CD4-positive, alpha-beta T cell treated with Interleukin-4 for 1 hour (primary cell): ENCODE measurements at places on chromosomes 3 and 15.

DNA sequence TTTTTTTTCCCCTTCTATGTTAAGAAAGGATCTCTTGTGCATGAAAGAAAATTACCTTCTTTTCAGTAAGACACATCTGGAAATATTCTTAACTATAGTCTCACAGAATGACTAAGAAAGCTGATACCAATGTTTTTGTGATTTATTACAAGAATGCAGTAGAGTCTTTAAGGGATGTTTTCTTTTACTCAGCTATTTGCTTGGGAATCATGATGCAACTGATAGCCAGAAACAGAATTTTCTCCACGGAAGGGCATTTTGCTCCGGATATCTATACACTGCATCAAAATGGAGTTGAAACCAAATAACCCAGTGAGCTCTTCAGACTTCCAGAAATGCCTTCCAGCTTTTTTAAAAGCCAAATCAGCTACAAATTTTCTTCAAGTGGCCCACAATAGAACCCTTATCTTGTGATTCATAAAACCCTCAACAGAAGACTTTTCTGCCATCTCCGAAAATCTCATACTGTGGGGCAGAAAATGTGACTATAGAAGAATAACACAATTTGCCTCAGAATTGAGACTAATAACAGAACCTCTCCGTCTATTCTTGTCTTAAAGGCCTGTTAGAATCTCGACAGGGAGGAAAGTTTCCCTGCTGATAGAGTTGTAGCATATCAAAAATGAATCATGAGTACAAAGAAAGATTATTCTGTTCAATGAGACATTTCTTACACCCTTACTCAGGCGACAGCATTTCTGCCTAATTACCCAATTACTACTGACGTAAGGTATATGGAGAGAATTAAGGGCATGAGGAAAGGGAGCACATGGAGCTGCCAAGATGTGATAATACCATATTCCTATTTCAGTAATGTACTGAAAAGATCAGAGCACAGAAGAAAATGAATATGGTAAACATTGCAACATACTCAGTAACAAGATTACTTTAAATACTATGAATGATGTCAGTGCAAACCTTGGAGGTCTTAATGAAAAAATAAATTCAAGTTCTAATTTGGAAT lies 900.1 kb downstream of the ROBO1 start:
- DNase-seq, result no peak

DNA sequence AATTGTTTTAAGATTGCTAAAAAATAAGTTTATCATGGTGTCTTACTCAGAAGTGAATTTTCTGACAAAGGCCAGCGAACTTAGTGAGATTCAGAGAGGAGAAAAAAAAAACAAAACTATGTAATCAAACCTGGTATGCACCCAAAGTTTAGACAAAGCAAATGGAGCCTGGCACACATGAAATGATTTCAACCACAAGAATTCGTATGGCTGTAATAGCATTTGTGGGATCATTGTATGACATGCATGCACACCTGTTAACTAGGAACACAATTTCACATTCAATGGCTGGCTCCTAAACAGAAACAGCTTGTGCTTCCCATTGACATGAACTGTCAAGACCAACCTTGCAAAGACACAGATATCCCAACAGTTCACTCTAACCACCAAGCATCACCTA lies 94.6 kb downstream of the ZIC4 start:
- no peak for DNase-seq

GRCh38 chr3:126126286-126126685 lies 42.4 kb upstream of the SLC41A3 start:
- no peak for DNase-seq

DNA sequence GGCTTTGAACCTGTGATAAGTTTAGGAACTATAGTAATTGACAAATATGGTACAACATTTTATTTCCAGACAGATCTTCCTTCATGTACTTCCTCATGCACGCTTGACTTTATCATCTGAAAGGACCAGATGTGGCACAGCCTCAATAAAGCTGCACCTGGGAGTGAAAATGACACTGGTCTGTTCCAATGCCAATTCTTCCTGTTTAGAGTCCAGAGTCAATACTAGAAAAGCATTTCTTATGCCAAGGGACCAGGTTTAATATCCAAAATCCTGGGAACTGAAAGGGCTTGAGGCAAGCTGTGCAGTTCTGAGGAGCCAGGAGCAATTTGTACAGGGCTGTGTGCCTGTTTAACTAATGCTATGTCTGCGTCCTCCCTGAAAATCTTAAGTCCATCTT lies 15.3 kb downstream of the DPH6 start:
- no peak for DNase-seq

DNA sequence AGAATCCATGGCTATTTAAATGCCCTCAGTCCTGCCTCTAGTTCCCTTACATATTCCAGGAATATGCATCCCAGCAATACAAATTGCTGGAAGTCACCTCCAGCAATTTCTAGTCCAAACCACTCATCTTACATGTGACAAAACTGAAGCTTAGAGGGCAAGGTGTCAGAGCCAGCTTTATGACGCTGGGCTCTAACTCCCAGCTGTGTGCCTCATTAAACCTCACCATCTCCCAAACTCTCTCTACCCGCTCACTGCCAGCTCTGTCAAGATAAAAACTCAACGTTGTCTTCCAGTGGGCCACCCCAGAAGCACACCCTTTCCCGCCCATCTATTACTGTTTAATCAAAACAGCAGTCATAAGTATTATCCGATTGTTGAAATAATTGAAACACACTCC lies 7.9 kb downstream of the TNIK start:
- DNase-seq, result no peak

- no peak for DNase-seq
Measured at GRCh38 chr3:148030975-148031374, 621.8 kb downstream of the ZIC1 start.

DNA sequence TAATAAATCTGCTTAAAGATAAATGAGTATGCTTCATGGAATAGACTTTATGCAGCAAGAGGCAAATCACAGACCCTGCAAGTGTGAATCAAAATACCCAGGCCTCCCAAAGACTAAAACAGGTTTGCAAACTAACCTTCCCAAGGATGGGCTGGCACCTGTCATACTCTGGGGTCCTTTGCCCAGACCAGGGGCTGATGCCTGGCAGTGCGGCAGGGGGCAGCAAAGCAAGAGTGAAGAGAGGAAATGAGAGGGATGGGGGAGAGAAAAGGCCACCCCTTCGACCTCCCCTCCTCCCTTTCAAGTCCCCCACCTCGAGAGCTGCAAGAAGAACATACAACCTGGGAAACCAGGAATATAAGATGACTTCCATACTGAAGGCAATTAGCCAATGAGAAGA lies 31.8 kb downstream of the XXYLT1 start:
- DNase-seq, result no peak

DNA sequence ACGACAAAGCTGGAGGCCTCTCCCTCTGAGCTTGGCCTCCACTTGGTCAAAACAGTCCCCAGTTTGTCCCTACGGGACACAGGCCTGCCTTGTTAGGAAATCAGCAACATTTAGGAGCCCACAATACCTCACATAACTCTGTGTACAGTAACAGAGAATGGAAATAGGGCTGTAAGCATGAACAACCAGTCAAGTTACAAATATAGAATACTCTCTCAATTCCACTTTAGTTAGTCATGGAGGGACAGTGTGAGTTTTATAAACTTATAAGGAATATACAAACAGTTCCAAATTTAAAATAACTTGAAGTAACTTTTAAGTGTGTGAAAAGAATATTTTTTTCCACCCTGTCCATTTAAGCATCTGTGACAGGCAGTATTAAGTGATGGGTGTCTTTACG lies 129.4 kb downstream of the PGPEP1L start:
- no peak for DNase-seq

- no peak for DNase-seq
Measured at GRCh38 chr3:64188810-64189560, 36.3 kb downstream of the PRICKLE2 start.

DNA sequence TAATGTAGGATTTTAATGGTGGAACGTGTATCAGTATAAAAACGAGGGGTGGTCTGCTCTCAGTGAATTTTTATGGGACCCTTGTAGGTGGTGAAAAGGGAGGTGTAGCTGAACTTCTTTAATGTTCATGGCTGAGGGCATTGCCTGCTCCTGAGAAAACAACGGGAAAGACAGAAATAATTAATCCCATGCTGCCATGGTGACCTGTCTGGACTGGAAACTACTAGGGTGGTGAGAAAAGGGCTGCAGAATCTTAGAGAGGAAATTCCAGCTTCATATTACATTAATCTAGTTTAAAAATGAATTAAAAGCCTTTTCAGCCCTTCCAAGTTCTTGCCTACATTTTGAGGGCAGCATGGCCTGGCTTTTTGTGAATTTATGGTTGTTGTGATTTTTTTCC lies 47.6 kb downstream of the ZBTB38 start:
- no peak for DNase-seq

DNA sequence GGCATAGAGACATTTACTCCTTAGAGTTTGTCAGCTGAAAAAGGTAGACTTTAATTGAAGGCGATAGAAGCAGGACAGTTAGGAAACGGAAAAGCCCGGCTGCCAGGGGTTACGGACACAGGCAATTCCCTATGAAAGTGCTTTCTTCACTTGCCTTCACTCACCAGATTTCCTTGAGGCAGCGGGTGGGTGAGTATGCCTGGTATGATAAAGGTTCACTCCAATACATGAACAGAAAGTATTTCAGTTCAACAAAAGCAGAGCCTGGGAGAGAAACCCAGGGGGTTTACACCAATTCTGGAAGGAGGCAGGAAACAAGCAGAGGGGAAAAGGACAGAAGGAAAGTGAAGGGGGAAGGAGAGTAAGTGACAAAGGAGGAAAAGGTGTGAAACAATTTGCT lies 53.9 kb downstream of the QTRT2 start:
- no peak for DNase-seq

GRCh38 chr3:32595323-32595722 lies 24.7 kb upstream of the DYNC1LI1 start:
- no peak for DNase-seq
